ENCODE measurements at places on chromosomes 11 and 22.

- DNase-seq = no peak
These were observed 107.1 kb upstream of the PARVA start for GRCh38 chr11:12270215-12270797.

DNA sequence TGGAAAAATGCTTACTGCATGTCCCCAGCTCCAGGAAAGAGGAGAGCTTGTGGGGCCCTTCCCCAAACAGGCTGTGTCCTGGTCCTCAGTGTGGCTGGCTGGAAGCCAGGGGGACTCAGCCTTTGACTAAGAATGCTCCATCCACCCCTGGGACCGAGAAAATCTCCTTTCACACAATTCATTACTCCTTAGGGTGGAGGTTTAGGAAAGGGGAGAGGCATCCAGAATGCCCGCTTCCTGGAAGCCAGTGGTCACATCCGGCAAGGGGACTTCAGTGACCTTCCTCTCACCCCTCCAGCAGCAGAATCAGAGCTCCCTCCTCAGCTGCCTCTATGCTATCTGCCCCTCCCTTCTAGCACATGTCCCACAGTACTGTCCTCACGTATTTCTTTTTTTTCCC is 21.9 kb downstream of the ATG16L2 start:
- no peak for DNase-seq

DNA sequence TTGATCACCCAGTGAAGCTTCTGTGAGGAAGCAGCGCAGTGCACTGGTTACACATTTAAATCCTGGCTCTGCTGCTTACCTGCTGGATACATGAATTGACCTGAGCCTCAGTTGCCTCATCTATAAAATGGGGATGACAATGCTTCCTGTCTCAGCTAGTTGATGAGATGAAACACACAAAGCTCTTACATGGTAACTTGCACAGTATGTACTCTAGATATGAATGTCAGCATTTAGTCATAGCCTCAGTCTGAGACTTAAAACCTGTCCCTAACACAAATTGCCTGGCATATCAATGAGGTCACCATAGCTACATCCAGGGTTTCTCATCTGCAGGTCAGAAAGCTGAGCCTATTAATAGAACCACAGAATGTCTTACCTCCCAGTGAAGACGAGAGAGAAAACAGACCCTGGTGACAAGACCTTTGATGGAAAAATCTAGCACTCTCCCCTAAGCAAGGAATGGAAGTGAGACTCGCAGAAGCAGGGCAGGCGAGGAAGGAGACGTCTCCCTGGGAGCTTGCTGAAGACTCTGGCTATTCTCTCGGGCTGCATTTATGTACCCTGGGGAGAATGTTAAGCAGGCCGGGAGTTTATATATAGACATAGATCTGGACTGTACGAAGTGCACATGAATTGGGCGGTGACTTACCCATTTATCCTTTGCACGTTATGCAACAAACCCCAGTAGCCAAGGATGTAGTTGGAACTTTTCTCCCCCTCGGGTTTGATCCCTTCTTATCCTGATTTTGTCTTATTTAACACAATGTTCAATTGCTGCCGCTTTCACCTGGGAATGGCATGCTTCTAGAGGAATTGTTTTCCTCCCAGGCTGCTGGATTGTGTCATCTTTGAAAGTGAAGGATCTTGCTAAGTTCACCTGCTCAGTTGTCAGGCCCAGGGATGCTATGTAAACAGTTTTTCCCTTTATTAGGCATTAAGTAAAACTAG is 18.0 kb downstream of the SDHAF2 start:
- peak; percentile 24 for DNase-seq

DNA sequence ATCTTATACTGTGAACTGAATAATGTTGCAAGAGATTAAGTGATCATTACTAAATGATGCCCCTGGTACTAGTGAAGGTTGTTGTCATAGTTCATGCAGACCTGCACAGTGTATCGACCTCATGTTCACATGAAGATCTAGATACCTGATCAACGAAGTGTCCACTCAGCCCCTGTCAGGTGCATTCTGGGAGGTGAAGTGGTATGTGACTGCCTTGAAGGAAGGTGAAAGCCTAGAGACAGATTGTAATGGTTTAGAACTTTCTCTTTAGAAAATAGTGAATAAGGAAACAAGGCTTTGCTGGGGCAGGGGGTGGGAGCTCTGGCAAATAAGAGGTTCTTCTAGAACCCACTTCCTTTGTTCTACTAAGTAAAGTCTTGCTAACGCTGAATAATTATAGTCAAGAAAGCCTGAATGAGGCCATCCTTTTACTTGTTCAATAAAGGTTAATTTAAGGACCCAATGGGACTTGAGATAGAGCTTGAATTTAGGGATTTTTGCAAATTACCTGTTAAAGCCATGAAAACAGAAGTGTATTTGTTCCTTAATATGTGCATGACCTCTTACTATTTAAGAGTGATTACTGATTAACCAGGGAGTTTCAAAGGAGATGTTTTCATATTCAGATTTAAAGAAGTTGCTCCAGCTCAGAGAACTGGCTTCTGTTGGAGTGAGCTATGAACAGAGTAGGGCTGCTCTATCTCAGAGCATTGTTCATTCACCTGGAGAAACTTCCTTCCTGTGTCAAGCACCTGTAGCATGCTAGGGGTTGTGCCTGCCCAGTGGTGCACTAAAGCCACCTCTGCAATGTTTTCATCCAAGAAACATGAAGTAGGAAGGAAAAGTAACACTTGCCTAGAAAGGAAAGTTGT is 45.3 kb downstream of the C22orf31 start:
- no peak for DNase-seq

DNA sequence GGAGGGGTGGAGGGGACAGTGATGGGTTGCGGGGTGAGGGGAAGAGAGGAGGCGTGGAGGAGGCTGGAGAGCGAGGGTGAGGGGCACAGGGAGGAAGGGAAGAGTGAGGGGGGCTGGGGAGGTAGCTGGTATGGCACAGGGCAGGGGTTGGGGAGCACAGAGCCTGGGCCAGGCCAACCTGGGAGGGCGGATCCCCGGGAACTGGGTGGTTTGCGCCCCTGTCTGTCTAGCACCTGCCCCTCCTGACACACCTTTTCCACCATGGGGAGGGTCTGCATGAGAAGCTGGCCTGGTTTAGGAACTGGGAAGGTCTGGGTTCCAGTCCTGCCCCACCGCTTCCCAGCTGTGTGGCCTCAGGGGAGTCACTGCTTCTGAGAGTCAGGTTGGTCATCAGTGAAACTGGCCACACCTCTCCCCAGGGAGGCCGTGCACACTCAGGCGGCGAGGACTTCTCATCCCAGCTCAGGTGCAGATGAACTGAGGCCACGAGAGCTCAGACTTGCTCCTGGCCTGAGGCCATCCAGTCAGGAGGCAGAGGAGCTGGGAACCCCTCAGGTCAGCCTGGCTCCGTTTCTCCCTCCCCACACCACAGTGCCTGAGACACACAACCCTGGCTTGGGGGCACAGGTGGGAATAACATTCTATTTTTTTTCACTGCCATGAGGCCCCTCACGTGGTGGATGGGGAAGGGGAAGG is 95.6 kb downstream of the PHF21B start:
- no peak for DNase-seq

GRCh38 chr11:58058276-58059006 is 27.7 kb downstream of the OR6Q1 start:
- DNase-seq = no peak

DNA sequence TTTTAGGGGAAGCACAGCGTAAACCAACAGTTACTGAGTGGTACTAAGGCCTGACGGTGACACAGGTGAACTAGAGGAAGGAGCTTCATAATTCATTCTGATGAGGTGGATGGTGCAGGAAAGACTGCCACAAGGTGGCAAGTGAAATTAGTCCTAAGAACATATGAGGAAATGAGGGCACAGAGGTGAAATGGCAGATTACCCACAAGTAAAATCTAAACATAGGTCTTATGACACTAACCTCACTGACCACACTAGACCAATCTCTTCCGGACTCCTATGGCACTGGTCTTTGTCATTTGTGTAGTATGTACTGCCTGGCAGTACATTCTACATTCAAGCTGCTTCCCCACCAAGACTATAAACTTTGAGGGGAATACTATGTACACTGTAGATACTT is 20.2 kb downstream of the GAB2 start:
- no peak for DNase-seq

All from activated CD4-positive, alpha-beta T cell treated with anti-CD3 and anti-CD28 coated beads for 48 hours (primary cell).